IPS DF 6.9 (cell line): ENCODE measurements at places on chromosomes 2 and 18.

DNA sequence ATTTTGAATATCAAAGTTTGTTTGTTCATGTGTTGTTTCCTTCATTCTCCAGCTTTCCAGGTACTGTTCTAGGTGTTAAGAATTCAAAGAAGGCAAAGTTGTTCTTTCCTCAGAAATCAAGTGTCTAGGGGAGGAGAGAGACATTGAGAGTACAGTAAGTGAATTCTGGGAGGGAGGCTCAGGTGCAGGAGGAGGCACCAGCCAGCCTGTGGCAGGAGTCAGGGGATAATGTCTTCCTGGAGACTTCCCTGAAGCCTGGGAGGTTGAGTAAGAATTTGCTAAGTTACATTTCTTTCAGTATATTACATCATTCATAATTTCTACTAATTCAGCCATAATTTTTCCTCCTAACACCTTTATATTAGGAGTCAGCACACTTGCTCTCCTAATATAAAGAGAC, 462.1 kb downstream of the TDRD15 start:
- no peak for DNase-seq

GRCh38 chr2:96604104-96604503, 34.0 kb downstream of the KANSL3 start:
- no peak for DNase-seq

DNA sequence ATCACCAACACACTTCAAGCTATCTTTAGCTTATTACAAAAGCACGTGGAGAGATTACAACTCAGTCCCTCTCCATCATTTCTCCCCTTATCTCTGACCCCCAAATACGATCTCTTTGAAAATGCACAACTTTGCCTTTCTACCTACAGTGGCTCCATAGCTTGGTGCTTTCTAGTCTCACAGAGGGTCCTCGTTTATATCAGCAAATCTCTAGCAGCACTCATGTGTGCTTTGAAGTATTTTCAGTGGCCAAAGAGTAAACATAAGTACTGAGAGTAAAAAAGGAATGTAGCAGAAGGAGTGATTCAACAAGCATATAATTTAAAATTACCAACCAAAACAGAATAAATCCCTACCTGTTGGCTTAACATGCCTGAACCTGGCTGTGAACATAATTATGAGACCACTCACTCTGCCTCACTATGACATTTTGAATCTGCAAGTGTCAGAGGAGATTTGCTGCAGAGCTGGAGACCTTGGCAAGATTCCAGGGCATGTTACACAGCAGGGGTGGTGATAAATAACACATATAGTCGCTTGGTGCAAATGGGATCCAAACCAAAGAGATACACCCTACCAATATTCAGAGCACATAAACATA, 54.6 kb downstream of the LAMA3 start:
- DNase-seq, result no peak

DNA sequence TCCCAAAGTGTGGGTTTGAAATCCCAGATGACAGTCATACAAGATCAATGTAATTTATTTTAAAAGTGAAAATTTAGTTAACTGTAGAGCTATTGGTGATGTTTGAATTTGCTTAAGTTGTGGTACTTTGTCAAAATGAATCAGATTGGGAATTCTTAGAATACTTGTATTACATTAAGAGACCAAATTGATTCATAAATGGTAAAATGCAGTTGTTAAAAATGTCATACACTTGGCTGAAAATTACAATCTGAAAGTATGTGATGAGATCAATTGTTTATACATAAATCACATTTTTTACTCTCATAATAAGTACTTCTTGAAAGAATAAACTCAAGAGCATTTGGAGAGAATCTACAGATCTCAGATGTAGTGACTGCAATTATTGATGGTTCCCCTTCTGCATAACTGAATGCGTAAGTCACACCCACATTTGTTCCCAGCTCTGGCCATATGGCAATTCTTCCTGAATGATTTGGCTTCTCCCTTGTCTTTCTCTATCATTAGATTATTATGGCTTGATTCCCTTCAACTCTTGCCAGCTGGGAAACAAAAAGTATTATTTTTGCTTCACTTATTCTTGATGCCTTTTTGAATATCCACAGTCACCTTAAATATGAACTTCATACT, 558.5 kb downstream of the CPS1 start:
- DNase-seq, result no peak

GRCh38 chr2:65576861-65577601, 144.6 kb upstream of the SPRED2 start:
- no peak for DNase-seq

DNA sequence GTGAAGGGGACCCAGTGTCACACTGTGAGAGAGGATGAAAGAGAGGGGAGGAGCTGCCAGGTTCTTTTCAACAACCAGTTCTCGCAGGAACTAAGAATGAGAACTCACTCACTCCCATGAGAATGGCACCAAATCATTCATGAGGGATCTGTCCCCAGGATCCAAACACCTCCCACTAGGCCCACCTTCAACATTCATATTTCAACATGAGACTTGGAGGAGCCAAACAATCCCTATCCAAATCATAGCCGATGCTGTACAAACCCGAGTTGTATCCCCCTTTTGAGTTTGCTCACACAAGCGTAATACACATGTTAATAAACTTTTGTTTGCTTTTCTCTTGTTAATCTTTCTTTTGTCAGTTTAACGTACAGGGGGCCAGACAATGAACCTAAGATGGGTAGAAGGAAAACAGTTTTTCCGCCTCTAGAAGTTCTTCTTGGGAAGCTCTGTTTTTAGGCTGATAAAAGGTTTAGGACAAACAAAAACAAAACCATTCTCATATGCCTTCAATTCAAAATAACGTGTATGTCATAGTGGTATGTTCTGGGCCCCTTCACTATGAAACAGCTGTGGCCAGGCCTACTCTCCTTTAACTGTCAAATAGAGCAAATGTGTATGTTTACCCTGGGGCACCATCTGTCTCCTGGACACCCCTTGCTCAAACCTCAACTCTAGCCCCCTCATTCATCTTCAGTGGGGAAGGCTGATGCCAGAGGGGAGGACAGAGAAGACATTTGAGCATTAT, 9.1 kb upstream of the TMEM37 start:
- no peak for DNase-seq

DNA sequence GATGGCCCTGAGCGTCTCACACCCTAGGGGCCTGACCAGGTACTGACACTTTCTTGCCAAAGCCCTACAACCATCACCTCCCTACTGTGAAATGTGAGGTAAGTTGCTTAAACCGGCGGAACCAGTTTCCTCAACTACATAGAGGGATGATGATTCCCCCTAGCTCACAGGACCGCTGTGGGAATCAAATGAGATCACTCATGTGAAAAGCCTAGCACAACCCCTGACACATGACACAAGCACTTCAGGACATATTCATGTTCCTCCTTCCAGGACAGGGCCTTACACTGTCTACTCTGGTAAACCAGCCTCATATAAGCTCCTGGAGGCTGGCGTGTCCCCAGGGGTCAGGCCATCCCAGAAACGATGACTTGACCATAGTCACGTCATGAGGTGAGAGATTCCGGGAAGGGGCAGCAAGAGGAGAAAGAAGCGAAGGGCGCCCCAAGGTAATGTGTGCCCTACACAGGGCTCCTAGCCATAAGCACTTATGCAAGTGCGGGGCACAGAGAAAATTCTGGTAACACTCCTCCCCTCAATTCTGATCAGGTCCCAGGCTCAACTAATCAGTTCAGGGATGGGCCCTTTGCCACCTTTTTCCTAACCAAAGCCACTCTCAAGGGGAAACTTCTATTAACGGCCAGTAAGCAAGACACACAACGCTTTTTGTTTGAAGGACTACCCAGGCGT, 49.5 kb downstream of the C2orf42 start:
- DNase-seq, result peak; percentile 95

DNA sequence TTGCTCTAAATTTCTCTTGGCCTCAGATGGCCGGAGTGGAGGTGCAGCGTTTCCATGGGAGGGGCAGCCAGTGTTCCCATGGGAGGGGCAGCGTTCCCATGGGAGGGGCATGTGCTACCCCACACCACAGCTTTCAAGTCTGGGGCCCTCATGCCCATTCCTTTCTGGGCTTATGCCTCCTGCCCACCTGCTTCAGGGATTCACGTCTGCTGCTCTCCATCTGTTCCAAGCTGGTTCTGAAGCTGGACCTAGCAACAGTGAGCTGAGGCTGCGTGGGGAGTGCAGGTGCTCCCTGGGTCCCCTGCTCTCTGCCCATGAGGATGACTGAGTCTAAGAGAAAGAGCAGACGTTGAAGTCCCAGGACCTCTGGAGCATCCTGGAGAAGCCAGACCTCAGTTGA, 243.1 kb upstream of the PXDN start:
- no peak for DNase-seq

- no peak for DNase-seq
These were observed 6.7 kb downstream of the LDLRAD4 start for GRCh38 chr18:13225261-13225660.

- DNase-seq, result no peak
These were observed 24.0 kb upstream of the MARCO start for GRCh38 chr2:118918017-118918416.

GRCh38 chr2:152250421-152251100, 75.0 kb upstream of the STAM2 start:
- DNase-seq, result no peak

GRCh38 chr2:219628235-219628985, 980 bp downstream of the SLC4A3 start:
- no peak for DNase-seq
